ENCODE measurements at places on chromosomes 4 and X.

DNA sequence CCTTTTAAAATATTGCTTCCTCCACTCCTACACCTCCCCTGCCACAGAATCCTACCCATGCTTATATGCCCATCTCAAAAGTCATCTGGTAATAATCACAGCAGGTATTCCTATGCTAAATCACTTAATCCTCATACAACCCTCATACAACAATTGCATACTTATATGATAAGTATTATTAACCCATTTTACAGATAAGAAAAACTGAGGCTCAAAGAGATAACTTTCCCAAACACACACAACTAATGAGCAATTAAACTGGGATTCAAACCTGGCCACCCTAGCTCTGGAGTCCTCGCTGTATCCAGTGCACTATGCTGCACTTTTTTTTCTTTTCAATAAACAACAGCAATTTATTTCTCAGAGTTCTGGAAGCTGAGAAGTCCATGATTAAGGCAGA lies 99.8 kb upstream of the TSPAN5 start:
- no peak for DNase-seq

DNA sequence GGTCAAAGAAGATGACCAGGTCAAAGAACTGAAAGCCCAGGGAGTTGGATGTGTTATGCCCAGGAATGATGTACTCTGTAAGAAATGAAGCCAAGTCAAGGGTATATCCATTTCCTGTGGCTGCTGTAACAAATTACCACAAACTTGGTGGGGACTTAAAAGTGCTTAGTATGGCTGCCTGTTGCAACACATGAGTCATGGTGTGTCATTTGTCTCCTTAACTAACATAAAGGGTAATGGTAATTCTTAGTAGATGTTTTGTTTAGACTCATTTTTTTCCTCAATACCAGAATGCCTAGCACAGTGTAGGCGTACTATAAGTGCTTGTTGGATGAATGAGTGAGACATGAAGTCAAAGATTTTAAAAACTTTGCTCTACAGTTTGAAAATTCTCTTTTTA lies 45.7 kb downstream of the SYTL5 start:
- DNase-seq: no peak

- no peak for DNase-seq
Observed at GRCh38 chr4:103719830-103720207, at the start of gene TACR3. Gene TACR3, minus strand, starts transcription at chr4:103719985. Its CDS starts 310 bp downstream, at chr4:103719675.

DNA sequence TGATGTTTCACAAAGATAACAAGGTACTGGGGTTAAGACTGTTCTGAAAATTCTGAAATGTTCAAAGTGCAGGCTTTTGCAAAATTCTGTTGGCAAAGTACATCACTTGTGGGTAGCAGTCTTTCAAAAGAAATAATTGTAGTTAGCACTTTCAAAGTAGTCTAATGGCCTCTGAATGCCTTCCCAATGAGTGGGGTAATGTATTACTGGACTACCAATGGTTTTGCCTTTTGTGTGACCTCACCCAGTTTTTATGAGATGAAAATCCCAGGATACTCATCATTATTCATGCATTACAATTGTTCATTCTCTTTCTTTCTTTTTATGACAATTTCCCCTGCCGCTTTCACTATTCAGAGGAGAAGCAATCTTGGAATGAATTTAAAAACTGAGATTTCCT lies 686.1 kb downstream of the GLUD2 start:
- no peak for DNase-seq

GRCh38 chr4:168881781-168882420 lies 128.2 kb downstream of the CBR4 start:
- DNase-seq: no peak

GRCh38 chrX:38103857-38104812 lies 97.8 kb downstream of the SYTL5 start:
- DNase-seq: no peak

DNA sequence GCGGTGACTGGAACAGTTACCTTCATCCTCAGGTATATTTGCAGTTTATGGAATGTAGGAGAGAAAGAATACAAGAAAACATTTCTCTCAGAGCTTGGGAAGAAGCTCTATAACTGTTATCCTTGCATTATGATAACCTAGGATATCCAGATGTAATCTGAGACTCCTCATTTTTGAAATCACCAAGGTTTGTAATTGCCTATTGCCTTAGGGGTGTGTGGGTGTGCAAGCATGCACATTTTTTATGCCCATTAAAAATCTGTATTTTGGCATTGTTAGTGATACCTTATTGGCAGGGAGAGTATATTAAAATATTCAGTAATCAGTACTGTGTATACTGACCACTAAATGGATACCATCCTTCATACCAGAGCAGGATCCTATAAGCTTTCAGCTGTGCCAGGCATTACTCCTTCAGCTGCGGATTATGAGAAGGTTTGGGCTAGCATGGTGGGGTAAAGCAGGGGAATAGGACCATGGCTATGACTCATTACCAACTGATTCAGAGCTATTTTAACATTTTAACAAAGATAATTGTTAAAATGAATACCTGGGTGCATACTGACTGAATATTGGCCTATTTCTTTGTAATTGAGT lies 8.3 kb downstream of the SEC24B start:
- no peak for DNase-seq

DNA sequence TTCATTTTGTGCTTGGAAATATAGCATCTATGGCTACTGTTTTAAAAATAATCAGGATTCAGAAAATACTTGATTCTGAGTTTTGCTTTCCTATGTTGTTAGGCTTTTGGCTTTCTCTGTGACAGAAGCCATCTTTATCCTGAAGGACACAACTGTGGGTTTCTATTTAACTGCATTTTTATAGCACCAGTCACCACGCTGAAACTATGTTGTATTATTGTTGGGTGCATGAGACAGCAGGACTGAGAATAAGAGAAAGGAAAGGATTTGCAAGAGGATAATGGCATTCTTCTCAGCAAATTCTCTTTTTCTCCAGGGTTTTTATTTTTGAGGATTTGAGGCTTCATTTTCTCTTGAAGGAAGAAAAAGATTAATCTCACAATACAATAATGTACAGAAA lies 10.1 kb upstream of the NEUROG2 start:
- no peak for DNase-seq

GRCh38 chrX:2497961-2498780 lies 2.6 kb downstream of the DHRSX start:
- no peak for DNase-seq

DNA sequence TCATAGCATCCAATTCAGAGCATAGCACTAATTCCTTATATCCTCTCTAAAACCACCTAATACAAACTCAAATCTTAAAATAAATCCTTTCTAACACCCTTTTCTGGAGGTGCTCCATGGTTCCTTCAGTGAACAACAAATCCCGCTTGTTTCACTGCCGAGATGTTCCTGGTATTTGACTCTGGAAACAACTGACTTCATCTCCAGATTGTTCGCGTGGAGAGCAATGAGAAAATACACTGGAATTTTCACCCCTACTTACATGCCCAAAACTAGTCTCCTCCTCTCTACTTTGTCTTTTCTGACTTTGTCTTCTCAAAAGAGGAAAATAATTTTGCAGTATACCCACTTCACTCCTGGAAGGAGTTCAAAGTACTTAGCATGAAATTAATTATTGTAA lies 129.0 kb downstream of the PLS3 start:
- DNase-seq: no peak

DNA sequence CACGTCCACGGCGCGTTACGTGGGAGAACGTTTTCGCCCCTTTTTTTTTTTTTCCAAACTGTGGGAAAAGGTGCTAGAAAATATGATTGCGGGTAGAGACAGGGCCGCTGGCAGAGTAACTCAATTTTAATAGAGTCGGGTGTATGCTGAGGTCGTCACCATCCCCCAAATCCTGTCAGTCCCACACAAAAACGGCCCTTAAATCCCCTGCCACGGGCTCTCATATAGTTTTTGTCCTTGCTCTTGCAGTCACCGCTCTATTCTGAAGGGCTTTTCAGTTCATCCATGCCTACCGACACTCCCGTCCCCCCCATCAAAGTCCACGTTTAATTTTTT lies 796 bp upstream of the MED14 start:
- no peak for DNase-seq

GRCh38 chr4:71494539-71494938 lies 155.7 kb downstream of the SLC4A4 start:
- no peak for DNase-seq

- no peak for DNase-seq
Observed at GRCh38 chr4:108181704-108182103, 13.0 kb upstream of the LEF1 start.

GRCh38 chrX:27555514-27555913 lies 34.6 kb upstream of the DCAF8L2 start:
- DNase-seq: no peak

- no peak for DNase-seq
Observed at GRCh38 chr4:150218447-150218846, 140.2 kb downstream of the DCLK2 start.

GRCh38 chr4:188934320-188934962 lies 795.2 kb downstream of the TRIML1 start:
- no peak for DNase-seq

DNA sequence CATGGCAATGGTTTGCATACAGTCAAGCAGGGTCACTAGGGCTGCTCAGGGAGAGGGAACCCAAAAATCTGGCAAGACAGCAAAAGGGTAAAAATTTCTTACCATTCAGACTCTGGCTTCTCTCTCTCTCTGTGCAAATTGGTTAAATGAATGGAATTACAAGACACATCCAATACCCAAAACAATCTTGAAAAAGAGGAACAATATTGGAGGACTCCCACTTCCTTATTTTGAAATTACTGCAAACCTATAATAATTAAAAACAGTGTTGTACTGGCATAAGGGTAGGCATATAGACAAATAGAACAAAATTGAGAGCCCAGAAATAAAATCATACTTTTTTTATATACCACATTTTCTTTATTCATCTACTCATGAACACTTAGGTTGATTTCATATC lies 24.1 kb downstream of the ETDA start:
- no peak for DNase-seq

All from stimulated activated CD4-positive, alpha-beta T cell treated with anti-CD3 and anti-CD28 coated beads, Interleukin-15, amount 100 ng/mL, for 24 hours (primary cell).